ENCODE measurements at places on chromosomes 13 and 19.

DNA sequence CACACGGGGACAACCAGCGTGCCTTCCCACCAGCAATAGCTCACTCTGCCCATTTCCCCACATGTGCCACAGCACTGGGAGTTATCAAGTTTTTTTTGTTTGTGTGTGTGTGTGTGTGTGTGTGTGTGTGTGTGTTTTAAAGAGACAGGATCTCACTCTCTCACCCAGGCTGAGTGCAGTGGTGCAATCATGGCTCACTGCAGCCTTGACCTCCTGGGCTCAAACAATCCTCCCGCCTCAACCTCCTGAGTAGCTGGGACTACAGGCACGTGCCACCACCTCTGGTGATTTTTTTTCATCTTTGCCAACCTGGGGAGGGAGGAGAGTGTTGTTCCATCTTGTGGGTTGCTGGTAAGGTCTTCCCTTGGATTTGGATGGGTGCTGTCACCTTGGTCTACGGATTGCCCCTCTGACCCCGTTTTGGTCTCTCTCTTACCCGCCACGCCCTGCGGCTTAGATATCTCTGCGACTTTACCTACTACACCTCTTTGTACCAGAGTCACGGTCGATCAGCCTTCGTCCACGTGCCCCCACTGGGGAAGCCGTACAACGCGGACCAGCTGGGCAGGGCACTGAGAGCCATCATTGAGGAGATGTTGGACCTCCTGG is 22.6 kb downstream of the PGPEP1 start:
- DNase-seq = no peak

DNA sequence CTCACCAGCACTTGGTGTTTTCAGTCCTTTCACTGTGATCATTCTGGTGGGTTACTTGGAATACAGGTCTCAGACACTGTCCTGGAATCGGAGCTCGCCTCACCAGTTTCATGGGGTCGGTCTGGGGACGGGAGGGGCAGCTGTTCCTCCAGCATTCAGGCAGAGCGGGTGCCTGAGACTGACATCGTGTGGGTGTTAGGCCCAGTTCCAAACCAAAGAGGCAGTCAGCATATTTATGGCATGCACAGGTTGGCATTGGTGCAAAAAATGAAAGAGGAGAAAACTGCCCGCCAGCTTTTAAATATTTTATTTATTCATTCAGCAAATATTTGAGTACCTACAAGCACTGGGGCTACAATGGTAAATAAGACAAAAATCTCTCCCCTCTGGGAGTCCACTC is 20.1 kb downstream of the PLEKHF1 start:
- DNase-seq = no peak

GRCh38 chr19:32606289-32606688 is 25.3 kb downstream of the PDCD5 start:
- DNase-seq = no peak

GRCh38 chr19:16462757-16463250 is 9.0 kb downstream of the EPS15L1 start:
- DNase-seq = no peak

- DNase-seq = no peak
Observed at GRCh38 chr13:98492335-98493041, 84.4 kb downstream of the STK24 start.

GRCh38 chr19:37953171-37953917 is 46.3 kb downstream of the SIPA1L3 start:
- no peak for DNase-seq

DNA sequence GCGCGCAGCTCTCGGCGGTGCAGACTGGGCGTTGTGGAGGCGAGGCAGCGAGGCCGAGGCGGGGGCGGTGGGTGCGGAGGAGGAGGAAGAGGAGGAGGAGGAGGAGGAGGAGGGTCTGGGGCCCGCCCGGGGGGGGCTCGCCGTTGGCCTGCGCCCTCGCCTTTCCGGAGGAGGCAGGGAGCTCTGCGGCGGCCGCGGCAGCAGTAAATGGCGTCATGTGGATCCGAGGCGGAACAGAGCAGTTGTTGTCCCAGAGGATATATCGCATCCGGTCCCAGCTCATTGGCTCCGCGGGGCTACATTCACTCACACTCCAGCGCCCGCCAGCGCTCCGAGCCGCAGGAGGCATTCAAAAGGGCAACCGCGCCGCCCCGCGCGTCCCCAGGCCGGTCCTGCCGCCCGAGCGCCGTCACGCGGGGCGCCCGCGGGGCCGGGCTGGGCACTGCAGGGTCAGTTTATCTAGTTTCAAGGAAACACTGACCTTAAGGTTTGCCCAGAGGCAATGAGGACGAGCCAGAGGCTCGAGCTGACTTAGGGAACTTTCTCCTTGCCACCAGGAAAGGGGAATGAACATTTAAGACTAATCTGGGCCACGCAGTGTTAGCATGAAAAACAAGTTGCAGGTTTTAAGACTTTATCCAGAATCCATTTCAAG is at the start of gene SPRY2:
SPRY2 (minus strand) TSS at position 26 of the 655 bp plus-strand sequence. CDS start 3,421 bp downstream, outside the sequence.
- peak; percentile 17 for DNase-seq

DNA sequence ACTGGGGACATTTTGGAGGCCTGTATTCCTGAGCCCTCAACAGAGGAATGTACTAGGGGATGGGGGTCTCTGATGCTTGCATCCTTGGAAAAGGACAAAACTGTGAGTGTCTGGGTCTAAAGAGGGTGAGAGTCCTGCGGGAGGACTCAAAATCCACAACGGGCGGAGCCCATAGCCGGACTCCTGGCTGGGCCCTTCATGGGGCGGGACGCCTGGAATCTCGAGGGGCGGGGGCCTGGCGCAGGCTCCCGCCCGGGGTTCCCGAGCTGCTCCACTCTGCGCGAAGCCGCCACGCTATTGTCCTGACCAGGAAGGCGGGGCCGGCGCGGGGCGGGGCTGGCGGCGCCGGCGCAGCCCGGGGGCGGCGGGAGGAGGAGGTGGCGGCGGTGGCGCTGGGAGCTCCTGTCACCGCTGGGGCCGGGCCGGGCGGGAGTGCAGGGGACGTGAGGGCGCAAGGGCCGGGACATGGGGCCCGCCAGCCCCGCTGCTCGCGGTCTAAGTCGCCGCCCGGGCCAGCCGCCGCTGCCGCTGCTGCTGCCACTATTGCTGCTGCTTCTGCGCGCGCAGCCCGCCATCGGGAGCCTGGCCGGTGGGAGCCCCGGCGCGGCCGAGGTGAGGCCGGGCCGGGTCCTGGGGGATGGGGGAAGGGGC is at the start of gene APLP1:
APLP1 (plus strand) TSS at position 403 of the 651 bp plus-strand sequence; CDS start at position 466, 63 bp downstream.
- DNase-seq = peak; percentile 45

- DNase-seq = no peak
Observed at GRCh38 chr19:3135961-3136683, at the start of gene GNA15. Gene GNA15 (plus strand): TSS chr19:3136033. CDS start chr19:3136451, 418 bp downstream.

GRCh38 chr19:19817357-19817756 is 4.2 kb downstream of the ZNF506 start:
- DNase-seq = peak; percentile 31

GRCh38 chr13:24900507-24900906 is 136.5 kb downstream of the RNF17 start:
- DNase-seq = no peak

- no peak for DNase-seq
Observed at GRCh38 chr19:5480427-5480836, 25.2 kb downstream of the ZNRF4 start.

DNA sequence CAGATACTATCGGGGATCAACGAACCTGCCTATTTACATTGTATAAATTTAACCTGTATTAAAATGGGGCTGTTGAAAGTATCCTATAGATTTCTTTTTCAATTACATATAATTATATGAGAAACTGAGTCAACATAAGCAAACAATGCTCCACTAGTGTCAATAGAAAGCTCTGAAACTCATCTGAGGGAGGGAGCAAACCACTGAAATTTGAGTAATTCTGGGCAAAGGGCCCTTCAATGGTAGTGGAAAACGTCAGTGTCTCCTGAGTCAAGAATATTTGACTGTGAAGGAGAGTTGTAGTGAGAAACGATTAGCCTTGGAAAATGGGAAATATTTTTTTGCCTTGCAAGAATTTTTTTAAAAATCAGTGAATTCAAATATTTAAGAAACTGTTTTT is 17.6 kb upstream of the VN1R4 start:
- DNase-seq = no peak

GRCh38 chr13:71460211-71460610 is 406.8 kb downstream of the DACH1 start:
- no peak for DNase-seq

- DNase-seq = no peak
Observed at GRCh38 chr13:42964761-42965161, 27.3 kb downstream of the EPSTI1 start.

GRCh38 chr19:47723581-47723940 is 10.3 kb downstream of the EHD2 start:
- no peak for DNase-seq

- no peak for DNase-seq
Observed at GRCh38 chr19:9848060-9848459, 12.9 kb downstream of the PIN1 start.

GRCh38 chr13:48748681-48749080 is 95.0 kb downstream of the CYSLTR2 start:
- DNase-seq = no peak

GRCh38 chr19:47230921-47231214 is at the start of gene BBC3:
Gene BBC3 (minus strand): TSS chr19:47231199. CDS start chr19:47228431, 2,768 bp downstream.
- DNase-seq = no peak

GRCh38 chr19:45782820-45783785 is 813 bp upstream of the DMPK start:
- no peak for DNase-seq

Data from activated CD8-positive, alpha-beta memory T cell treated with anti-CD3 and anti-CD28 coated beads for 4 hours (primary cell).